ENCODE measurements at places on chromosomes 4 and X.

GRCh38 chr4:96375367-96375766, 535.5 kb downstream of the PDHA2 start:
- H3K27ac ChIP-seq = no peak overlapping the region
- no peaks in the 10 kb centered on the region for H3K36me3 ChIP-seq
- no peak for DNase-seq
- no peaks in the 10 kb centered on the region for H3K4me1 ChIP-seq
- H3K4me3 ChIP-seq = no peak overlapping the region
- H3K27me3 ChIP-seq = no peaks in the 10 kb centered on the region

- no peak overlapping the region for H3K4me3 ChIP-seq
- no peaks in the 10 kb centered on the region for H3K4me1 ChIP-seq
Measured at GRCh38 chr4:106222548-106222947, 93.5 kb downstream of the TBCK start.

GRCh38 chr4:76689145-76689817, 208.7 kb downstream of the SOWAHB start:
- H3K36me3 ChIP-seq = no peaks in the 10 kb centered on the region
- peaks cover 2% of the 10 kb centered on the region for H3K27me3 ChIP-seq
- peaks cover 2% of the 10 kb centered on the region for H3K4me1 ChIP-seq
- no peak overlapping the region for H3K27ac ChIP-seq
- peak overlapping the region; percentile 42 for H3K4me3 ChIP-seq

DNA sequence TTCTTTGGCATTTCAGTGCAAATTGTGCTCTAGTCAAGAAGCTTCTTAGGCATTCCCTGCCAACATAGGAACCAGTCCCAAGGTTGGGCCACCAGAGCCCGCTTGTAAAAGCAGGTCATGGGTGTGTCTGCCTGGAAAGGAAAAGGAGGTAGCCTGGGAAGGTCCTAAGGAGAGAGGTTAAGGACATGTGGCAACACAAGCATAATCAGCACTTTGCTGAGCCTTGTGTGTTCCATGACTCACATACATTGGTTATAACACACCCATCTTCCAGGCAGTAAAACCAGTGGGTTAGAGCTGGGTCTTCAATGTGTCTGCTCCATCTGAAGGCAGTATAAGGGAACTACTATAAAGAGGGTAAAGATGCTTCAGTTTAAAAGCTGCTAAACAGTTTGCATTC, 165.0 kb downstream of the FHIP1A start:
- H3K27ac ChIP-seq = no peak overlapping the region
- no peaks in the 10 kb centered on the region for H3K4me1 ChIP-seq
- DNase-seq = no peak
- H3K4me3 ChIP-seq = no peak overlapping the region

GRCh38 chr4:8600686-8601085, 8.1 kb downstream of the CPZ start:
- no peak overlapping the region for H3K27ac ChIP-seq
- H3K27me3 ChIP-seq = no peaks in the 10 kb centered on the region

DNA sequence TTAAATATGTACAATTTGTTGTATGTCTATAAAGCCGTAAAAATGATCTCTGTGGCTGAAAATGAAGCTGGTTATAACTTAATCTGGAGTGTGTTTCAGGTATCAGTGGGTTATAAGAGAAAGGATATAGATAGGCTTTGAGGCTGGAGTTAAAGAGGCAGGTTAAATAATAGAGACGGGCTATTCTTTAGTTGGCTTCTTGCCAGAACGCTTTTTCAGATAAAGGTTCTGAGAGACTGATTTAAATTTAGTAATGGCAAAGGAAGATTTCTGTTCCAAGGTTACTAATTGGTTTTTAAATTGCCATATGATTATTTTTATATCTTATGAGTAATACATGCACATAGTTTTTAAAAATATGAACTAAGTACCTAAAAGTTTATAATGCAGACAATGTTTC, 117.4 kb downstream of the AWAT2 start:
- no peak overlapping the region for H3K27ac ChIP-seq
- H3K27me3 ChIP-seq = no peaks in the 10 kb centered on the region
- H3K4me1 ChIP-seq = no peaks in the 10 kb centered on the region
- no peak for DNase-seq

DNA sequence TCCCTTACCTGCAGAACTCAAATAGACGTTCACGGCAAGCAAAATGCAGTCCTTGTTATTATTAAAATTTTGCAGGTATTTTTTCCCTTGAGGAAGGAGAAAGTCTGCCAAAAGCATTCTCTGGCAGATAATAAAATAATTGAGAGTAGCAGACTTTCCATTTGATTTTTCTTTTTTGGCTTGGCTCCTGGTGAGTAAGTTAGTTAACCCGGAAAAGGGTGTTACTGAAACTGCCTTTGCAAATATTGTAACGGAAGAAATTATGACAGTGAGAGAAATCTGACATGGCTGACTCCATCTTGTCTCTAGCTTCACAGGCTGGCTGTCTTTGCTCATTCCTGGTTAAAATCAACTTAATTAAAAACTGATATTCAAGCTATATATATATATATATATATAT, 100.5 kb downstream of the GPR143 start:
- no peaks in the 10 kb centered on the region for H3K36me3 ChIP-seq
- DNase-seq = no peak
- no peak overlapping the region for H3K4me3 ChIP-seq
- H3K27ac ChIP-seq = no peak overlapping the region
- no peaks in the 10 kb centered on the region for H3K27me3 ChIP-seq
- no peaks in the 10 kb centered on the region for H3K4me1 ChIP-seq

- no peaks in the 10 kb centered on the region for H3K36me3 ChIP-seq
- H3K27ac ChIP-seq = no peak overlapping the region
- no peaks in the 10 kb centered on the region for H3K27me3 ChIP-seq
- no peak for DNase-seq
Measured at GRCh38 chrX:105701310-105702052, 120.9 kb upstream of the NRK start.

DNA sequence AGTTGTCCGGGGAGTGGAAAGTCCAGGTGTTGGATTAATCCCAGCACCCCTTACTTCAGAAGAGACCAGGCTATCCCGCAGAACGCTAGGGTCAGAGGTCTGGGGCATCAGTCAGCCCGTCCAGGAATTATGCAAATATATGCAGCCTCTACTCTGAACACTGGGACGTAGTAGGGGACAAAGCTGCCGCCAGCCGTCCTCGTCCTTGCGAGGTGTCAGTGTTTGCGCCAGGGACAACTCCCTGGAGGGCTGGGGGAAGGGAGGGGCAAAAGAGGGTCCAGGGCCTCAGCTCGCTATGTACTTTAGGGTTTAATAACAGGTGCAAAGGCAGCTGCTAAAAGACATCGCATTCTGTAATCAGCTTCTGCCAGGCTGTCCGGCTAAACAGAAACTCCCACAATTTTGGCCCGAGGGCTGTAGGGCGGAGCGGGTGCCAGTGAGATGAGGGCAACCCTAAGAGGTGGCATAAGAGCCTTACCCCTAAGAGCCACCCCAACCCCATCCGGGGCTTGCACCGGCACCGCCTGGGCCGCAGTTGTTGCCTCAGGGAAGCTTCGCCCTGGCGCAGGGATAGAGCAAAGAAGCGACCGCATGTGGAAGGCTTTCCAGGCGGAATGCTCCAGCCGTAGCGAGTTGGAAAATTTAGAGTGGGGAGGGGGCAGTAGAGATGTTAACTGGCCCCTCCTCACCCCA, 8.4 kb downstream of the HAND2 start:
- H3K4me1 ChIP-seq = no peaks in the 10 kb centered on the region
- H3K36me3 ChIP-seq = no peaks in the 10 kb centered on the region
- H3K27ac ChIP-seq = no peak overlapping the region
- DNase-seq = no peak
- H3K27me3 ChIP-seq = no peaks in the 10 kb centered on the region

- peak overlapping the region; percentile 61 for H3K27ac ChIP-seq
- no peak for DNase-seq
- no peak overlapping the region for H3K4me3 ChIP-seq
Measured at GRCh38 chrX:153600921-153601320, 2.0 kb upstream of the CCNQ start.

- no peak for DNase-seq
- H3K27ac ChIP-seq = no peak overlapping the region
- H3K36me3 ChIP-seq = no peaks in the 10 kb centered on the region
- no peak overlapping the region for H3K4me3 ChIP-seq
Measured at GRCh38 chrX:15073313-15073712, 196.6 kb downstream of the ASB9 start.
